Camera-type eye (tissue), 1 donor: ENCODE measurements at places on chromosomes 11 and 22. TPM values are rescaled to one million over a fixed set of nuclear protein-coding genes. Genes with fewer than 3 reads are reported as not detected.

MMP8 gene
- not detected for total RNA-seq

SCUBE2 gene
- total RNA-seq, result 13.2 TPM

LRRC56 gene
- 1.2 TPM for total RNA-seq

LRP5 gene
- total RNA-seq, result 74.4 TPM

NELL1 gene
- 14.2 TPM for total RNA-seq

MRGPRE gene
- total RNA-seq, result 0.44 TPM

RIBC2 gene
- 4.8 TPM for total RNA-seq

SVIP gene
- total RNA-seq, result 13.6 TPM

CCDC116 gene
- 0.27 TPM for total RNA-seq
